ENCODE measurements at places on chromosomes 2 and 18. TPM values are rescaled to one million over a fixed set of nuclear protein-coding genes. Genes with fewer than 3 reads are reported as not detected.

Gene MC2R
- not detected for polyA plus RNA-seq

Gene CDCA7
- 0.25 TPM for polyA plus RNA-seq

Gene TMEM182
- polyA plus RNA-seq, result 92.7 TPM

Gene IRS1
- polyA plus RNA-seq, result 6.2 TPM

Gene CCDC121
- polyA plus RNA-seq, result 4.1 TPM
